Anterior cingulate cortex (tissue), 58 donors: ENCODE measurements at places on chromosomes 7 and 10.

DNA sequence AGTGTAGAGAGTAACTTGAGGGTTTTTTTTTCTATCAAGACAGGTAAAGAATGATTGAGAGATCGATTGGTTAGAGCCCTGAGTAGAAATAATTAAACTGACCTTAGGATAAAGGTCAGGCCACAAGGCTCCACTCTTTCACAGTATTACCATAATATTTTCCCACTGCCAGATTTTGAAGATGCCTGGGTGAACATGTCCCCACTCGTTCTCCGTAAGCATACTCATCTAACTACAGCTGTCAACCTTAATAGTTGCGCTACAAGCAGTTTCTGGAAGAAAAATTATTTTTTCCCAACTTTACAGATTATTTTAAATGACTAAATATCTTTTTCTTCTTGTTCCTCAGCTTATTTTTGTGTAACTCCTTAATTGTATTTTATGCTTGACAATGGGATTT, 203.2 kb upstream of the LRGUK start:
- DNase-seq: no peak

DNA sequence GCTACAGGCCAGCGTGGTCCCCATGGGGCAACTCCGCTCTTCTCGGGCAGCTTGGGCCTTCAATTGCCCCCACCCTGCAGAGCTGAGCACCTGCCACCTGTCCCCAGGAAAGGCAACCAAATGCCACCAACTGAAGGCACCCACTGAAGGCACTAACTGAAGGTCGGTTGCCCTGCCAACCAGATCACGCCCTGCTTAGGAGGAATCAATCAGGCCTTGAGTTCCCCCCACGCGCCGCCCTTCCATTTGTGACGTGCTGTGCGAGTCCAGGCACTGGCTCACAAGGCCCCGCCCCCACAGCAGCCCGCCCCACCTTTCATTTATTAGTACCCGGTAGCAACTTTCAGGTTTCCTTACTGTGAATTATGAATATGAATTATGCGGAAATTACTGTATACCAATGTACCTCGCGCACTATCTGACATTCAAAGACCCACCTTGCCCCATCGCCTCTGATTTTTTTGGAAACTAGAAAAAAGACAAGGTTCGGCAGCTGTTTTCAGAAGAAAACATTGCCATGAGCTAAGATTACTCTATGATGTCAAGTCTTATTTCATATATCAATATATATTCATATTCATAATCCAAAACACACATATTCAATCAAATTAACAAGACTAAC, 83.6 kb upstream of the ABI1 start:
- no peak for DNase-seq

DNA sequence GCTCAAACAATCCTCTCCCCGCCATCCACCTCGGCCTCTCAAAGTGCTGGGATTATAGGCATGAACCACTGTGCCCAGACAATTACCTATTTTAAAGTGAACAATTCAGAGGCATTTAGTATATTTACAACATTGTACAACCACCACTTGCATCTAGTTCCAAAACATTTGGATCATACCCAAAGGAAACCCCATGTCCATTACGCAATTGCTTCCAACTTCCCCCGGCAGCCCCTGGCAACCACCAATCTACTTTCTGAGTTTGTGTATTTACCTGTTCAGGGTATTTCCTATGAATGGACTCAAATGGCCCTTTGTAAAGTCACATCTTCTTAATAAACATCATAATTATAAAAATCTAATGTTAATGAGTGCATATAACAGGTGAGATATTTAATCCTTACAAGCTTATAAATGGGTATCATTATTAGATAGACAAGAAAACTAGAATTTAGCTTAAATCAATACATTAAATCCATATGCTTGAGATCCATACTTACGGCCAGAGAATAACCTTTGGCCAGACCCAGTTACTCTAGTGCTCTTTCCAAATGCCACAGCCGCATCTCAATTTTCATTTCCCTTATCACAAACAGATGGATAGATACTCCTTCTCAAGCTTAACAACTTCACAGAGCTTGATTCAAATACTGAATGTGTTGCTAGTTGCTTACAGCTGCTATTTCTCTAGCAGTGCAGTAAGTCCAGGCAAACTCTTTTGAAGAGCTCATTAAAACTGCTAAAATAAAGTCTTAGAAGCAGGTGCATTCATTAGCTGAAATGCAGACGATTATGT, 133.4 kb upstream of the MKLN1 start:
- no peak for DNase-seq

DNA sequence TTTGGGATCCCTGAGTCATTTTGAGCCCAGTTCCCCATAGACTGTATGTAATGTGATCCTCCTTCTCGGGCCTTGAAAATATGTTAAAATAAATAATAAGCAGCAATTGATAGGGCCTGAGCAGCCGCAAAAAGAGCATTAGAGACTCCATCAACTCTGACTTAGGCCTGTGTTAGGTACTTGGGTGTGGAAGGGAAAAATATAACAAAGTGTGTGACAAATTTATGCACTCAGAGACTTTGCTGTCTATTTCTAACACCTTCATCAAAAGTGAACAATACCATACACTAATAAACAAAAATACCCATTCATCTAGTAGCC, 31.4 kb upstream of the HABP2 start:
- DNase-seq: no peak

DNA sequence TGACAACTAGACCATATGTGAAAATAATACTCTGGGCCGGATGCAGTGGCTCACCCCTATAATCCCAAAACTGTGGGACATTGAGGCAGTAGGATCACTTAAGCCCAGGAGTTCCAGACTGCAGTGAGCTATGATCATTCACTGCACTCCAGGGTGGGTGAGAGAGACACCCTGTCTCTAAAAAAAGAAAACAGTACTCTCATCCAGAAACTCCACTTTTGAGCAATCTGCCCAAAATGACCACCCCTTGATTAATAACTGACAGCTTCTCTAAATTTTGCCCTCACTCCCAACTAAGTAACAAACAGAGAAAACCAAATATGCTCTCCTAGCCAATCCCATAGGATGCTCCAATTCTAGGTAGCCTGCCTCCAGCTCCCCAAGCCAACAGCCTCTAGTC, 62.5 kb upstream of the AKR1E2 start:
- DNase-seq: no peak

DNA sequence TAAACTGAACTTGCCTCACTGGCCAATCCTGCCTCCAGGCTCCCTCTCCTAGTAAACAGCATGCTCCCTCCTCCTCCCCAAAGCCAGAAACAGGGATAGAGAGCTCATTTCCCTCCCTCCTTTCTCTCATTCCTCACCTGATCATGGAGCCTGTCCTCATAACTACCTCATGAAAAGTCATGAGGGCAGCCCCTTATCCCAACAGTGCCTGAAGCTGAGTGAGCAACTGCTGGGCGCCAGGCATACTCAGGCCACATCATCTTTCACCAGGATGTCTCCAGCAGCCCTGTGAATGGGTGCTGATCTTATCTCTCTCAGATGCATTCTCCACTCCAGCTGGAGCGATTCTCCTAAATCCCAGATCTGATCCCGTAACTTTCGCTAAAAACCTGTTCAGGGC, 307.2 kb downstream of the PRPF18 start:
- no peak for DNase-seq

DNA sequence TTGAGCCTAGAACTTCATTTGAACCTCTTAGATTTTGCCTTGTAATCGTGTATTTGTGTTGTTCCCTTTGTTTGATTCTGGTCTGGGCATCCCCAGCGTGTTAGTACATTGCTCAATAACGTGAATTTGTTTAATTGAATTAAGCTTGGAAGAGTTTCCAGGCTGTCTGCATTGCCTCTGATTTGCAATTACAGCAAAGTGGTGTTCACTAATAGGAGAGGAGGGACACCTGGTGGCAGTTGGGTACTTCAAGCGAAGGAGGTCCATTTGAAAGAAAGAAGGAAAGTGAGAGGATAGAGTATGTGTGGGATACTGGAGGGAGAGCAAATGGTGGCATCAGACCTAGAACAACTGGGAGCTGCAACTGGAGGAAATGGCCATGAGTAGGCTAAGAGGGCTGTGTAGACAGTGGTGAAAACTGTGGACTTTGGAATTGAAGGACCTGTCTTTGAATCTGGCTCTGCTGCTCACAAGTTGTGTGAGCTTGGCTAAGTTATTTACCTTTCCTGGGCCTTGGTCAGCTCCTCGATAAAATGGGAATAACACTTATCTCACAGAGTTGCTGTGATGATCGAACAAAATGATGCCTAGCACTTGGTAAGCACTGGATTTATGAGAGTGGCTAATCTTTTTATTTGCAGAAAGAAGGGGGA, 15.1 kb downstream of the LSMEM1 start:
- DNase-seq: peak; percentile 14

- DNase-seq: no peak
Measured at GRCh38 chr10:110274072-110274627, 30.6 kb downstream of the SMNDC1 start.

DNA sequence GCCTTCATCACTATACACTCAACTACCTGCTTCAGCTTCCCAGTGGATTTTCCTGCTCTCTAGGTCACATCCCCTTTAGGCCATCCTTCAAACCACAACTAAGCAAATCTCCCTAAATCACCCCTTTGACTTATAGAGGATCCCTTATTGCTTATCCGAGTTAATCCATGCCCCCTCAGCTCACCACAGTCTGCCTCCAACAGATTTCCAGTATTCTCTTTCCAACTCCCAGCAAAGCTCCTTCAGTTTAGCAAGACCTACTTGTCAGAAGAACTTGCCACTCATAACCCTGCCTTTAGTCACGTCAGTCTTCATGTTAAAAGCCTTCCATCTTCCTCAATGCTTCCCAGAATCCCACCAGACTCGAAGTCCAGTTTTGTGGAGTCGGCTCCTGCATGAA, 38.6 kb downstream of the RAPGEF5 start:
- DNase-seq: no peak
